NCI-H345 (cell line): ENCODE measurements at places on chromosomes 2 and 18.

- DNase-seq: no peak
Observed at GRCh38 chr2:236180076-236180816, 12.1 kb upstream of the GBX2 start.

GRCh38 chr2:46363535-46364170 is 66.4 kb downstream of the EPAS1 start:
- no peak for DNase-seq

- no peak for DNase-seq
Observed at GRCh38 chr2:176461809-176462670, 192.8 kb downstream of the MTX2 start.

DNA sequence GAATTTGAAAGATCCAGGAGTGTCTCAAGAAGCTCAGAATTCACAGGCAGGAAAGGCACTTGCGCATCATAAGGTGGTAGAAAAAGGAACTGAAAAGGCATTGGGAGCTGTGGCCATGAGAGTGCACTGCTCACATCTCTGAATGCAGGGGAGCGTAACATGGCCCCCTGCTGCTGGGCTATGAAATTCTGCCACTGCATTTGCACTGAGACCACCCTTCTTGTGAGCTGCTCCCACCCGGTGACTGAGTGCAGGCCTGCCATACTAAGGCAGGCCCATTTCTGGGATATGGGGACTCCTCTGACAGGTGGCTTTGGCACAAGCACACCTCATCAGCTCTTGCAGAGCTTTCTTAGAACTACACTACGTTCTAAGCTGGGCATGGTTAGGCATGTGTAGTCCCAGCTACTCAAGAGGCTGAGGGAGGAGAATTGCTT is 25.3 kb upstream of the STARD7 start:
- no peak for DNase-seq

DNA sequence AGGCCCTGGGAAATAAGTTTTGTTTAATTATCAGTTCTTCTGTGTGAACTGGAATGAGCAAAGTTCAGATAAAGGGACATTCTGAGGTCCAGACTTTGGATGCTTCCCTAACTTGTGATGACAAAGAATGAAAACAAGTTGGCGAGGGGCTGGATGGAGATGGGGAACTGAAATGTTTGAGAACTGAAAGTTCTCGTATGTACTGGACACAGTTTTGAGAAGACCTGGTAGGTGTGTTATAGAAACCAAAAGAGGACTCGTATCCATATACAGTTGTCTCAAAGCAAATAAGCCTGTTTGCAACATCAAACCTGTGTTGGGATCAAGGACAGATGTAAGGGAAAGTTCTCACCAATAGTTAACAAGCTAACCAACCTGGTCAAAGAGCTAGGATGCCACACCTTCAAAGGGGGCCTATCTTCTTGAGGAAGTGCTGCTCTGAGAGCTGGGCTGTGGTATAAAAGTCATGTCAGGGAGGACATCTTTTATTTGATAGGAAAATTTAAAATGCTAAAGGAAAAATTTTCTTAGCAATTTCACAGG is at the start of gene UPP2:
Gene UPP2 (plus strand): TSS at position 493 of the 543 bp plus-strand sequence. CDS start 188 bp downstream, outside the sequence.
- no peak for DNase-seq

DNA sequence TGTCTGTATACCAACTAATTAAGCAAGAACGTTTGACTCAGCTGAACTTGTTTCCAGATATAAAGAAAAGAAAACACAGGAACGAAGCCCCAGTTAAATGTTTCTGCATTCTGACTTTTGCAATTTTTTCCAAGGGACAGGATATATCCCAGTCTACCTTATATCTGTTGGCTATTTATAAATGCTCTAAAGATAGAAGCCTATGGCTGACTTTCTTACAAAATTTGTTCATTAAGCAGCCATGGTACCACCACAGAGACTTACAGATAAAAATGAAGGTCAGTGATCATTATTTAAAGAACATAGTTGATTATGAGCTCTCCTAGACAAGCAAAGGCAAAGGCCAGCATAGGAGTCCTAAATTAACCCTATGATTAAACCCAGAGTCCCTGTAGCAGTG is 462.7 kb upstream of the SPHKAP start:
- no peak for DNase-seq
